ENCODE measurements at places on chromosomes 16 and 17.

GRCh38 chr17:11986179-11986941 is 10.9 kb downstream of the ZNF18 start:
- no peak for DNase-seq

DNA sequence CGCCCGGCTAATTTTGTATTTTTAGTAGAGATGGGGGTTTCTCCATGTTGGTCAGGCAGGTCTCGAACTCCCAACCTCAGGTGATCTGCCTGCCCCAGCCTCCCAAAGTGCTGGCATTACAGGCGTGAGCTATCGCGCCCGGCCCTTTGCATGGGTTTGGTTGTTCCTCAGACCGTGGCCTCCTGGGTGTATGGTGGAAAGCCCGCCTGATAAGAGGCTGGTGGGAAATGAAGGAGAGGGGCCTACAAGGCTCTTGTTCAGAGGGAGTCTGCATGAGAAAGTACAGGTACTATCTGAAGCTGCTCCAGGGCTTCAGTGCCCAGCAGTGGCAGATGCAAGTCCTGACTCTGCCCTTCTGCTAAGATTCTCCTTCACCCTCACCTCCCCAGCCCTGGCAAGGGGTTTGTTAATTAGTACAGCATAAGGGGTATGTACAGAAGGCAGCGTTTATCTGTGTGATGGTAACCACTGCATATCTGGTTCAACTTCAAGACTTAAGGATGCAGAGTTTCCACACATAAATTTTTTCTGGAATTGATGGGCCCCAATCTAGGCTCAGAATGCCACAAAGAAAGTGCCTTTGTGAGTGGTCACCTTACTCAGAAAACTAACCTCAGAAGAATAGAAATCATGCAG is 24.2 kb downstream of the GRB7 start:
- DNase-seq, result no peak

GRCh38 chr17:64622931-64623654 is 39.0 kb downstream of the SMURF2 start:
- DNase-seq, result no peak

DNA sequence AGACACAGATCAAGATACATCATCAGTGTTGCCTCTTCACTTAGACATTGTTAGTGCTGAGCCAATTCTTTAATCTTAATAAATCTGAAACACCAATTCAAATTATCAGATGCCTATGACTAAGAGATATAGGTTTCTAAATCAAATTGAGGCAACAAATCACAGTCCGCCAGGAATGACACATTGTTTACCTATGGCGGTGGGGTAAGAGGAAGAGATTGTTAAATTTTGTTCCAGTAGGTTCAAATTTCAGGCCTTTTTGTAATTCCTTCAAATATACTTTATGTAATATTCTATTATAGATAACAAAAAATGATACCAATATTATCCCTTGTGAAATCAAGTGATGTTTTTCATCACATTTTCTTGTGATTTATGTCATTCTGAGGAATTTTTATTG is 145.9 kb downstream of the CDH8 start:
- DNase-seq, result no peak

GRCh38 chr16:3816326-3816725 is 64.2 kb downstream of the CREBBP start:
- no peak for DNase-seq

GRCh38 chr17:9346296-9346926 is 229.2 kb downstream of the STX8 start:
- peak; percentile 44 for DNase-seq

DNA sequence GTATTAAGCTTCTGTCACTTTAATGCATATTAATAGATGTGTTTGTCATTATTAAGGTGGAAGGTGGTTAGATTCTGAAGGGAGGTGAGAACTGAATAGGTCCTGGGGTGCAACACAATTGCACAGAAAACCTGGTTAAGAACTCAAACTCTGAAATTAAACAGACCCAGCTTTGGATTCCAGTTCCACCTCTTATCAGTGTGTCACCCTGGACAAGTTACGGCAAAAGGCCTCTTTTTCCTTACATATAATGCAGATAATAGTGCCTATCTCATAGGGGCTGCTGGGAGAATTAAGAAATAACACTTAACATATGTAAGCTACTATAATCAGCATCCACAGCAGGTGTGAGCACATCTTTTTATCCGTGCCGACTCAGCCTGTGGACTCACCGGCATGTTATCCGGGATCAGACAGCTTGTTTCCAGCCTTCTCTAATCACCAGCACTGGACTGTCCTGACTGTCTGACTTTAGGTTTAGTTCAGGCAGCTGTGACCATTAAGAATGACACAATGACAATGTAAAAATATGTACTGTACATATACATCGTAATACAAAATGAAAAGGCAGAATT is 31.4 kb downstream of the TEX2 start:
- peak; percentile 64 for DNase-seq

- DNase-seq, result no peak
Observed at GRCh38 chr17:18129041-18129502, 20.5 kb downstream of the MYO15A start.

GRCh38 chr17:76081295-76082210 is 2.6 kb downstream of the ZACN start:
- DNase-seq, result no peak

DNA sequence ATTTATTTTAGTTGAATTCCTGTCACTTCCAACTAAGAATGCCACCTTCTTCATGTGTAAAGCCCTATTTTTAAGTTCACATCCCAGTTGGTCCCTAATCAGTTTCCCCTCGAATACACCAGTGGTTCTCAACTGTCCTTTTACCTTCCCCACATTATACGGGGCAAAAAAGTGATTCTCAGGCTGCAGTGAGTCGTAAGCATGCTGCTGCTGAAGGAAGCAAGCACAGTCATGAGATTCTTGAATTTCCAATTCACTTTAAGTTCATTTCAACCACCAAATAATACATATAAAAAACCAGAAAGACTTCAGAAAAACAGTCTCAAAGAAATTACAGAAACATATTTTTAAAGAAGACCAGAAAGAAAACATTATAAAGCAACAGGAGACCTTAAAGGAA is 47.9 kb downstream of the UBE2G1 start:
- no peak for DNase-seq

DNA sequence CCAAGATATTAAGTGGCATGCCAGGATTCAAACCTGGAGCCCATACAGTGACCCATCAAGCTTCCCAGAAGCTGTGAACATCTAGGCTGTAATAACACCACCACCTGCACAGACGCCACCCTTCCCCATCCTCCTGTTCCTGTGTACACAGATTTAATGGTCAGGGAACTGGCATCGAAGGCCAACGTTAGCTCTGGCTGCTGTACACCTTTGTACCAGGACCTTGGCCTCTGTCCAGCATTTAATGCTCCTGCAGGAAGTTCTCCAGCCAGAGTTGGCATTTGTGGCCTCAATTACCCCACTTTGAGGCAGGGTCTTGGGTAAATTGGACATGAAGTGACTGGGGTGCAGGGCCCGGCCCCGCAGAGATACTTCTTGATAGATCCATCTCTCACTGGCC is 49.3 kb downstream of the SCNN1B start:
- no peak for DNase-seq

- no peak for DNase-seq
Observed at GRCh38 chr16:81483970-81484595, 39.5 kb downstream of the CMIP start.

DNA sequence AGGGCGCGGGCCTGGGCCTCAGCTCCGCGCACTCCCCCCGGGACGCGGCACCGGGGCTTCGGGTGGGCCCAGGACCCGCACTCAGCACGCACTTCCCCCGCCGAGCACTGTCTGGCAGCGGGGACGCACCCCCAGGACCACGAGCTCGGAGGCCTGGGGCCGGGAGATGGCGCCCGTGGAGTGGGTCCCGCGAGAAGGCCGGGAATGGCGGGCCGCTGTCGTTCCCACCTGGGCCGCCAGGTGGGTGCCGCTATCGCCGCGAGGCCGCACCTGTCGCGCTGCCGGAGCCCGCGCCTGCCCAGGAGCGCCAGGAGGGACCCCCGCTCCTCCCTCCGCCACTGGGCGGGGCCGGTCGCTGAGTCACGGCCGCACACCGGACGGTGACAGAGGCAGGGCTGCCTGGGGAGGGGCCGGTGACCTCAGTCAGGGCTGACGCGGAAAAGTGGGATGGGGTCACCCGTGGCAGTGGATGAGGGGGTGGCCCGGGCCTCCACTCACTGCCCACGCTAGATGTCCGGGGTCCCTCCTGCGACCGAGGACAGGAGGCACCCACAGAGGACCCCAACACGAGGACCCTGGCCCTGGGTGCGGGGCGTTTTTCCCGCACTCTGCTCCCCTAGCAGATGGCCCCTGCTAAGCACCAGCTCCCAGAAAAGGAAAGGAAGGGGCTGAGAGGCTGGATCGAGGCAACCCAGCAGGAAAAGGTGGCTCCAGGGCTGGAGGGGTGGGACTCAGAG is 6.9 kb upstream of the ACTG1 start:
- no peak for DNase-seq

DNA sequence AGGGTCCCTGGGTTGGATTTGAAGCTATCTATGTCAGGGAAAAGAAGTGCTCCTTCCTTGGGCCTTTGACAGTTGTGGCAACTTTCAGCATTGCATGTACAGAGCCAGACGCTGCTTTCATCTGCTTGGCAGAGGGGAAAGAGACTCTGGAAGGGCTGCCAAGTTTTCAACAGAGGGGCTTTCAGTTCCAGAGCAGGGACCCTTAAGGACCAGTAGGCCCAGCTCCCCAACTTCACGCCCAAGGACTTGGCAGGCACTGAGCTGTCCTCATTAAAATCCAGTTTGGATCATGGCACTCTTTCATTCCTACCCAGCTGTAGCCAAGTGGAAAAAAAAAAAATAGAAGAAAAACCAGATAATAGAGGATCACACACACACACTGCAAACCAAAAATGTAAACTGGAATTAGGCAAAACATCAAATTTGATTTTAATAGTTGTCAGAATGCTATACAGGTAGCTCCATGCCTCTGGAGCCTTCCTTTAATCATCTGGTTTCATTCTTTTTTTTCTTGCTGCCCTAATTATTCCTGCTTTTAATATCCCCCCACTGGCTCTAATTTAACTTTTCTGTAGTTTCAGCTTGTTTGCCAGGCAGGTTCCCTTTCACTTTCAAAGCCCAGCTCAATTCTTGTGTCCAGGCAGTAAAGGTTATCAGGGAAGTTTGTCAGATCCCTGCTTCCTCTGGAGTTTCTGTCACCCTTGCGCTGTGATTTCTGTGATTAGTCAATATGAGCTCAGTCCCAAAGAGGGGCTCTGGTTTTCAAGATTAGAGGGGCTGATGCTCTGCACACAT is 702.6 kb upstream of the CDH8 start:
- DNase-seq, result no peak

GRCh38 chr17:81254955-81255717 is 16.0 kb downstream of the NDUFAF8 start:
- no peak for DNase-seq

DNA sequence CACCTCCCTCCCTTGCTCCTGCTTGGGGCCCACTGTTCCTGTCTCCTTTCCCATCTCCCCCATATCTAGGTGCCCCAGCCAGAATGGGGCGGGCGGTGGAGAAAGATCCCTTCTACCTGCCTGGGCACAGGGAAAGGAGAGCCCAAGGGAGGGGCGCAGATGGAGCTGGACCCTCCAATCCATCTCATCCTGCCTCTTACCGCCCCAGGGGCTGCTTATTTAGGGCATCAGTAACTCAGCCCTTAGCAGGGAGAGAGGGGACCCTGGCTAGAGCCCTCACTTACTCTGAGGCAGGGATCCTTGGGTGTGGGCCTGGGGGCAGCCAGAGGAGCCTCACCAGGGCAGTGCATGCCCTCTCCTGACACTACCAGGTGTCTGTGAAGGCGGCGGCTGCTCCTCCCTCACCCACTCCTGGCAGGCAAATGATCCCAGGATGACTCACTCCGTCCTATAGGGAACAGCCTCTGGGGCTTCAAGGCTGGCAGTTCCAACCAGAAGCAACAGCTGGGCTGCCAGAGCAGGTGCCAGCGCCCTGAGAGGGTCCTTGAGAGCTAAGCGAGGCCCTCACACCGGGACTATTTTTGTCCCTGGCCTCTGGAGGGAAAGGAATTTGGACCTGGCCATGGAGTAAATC is 16.3 kb upstream of the BCAR1 start:
- no peak for DNase-seq

- no peak for DNase-seq
Observed at GRCh38 chr16:31268033-31268365, 8.2 kb downstream of the ITGAM start.

DNA sequence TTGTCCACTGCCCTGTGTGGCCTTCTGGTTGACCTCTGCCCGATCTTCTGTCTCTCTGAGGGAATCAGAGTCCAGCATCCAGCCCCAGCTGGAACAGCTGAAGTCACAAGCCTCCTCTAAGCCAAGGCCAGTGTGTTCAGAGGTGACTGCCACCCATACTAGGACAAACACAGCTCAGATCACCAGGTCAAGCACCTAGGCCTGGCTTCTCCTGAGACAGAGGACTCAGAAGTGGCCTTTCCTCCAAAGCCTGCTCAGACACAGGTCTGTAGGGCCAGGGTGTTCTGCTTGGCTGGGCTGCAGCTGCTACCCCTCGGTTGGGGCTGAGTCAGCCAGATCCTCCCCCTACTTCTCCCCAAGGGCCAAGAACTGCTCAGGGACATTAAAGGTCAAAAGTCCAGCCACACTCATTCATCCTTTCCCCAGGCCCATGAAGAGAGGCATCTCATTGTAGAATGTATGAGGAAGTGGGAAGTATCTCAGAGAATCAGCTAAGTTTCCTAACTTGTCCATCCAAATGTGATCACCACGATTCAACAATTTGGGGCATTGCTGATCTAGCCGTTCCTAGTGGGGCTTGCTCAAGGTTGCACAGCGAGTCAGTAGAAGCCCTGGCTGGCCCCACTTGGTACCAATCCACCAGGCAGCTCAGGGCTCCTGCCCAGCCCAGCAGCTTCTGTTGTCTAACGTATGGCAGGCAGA is 7.6 kb downstream of the SLC46A1 start:
- DNase-seq, result no peak

GRCh38 chr16:9012848-9013507 is 49.3 kb upstream of the USP7 start:
- no peak for DNase-seq

DNA sequence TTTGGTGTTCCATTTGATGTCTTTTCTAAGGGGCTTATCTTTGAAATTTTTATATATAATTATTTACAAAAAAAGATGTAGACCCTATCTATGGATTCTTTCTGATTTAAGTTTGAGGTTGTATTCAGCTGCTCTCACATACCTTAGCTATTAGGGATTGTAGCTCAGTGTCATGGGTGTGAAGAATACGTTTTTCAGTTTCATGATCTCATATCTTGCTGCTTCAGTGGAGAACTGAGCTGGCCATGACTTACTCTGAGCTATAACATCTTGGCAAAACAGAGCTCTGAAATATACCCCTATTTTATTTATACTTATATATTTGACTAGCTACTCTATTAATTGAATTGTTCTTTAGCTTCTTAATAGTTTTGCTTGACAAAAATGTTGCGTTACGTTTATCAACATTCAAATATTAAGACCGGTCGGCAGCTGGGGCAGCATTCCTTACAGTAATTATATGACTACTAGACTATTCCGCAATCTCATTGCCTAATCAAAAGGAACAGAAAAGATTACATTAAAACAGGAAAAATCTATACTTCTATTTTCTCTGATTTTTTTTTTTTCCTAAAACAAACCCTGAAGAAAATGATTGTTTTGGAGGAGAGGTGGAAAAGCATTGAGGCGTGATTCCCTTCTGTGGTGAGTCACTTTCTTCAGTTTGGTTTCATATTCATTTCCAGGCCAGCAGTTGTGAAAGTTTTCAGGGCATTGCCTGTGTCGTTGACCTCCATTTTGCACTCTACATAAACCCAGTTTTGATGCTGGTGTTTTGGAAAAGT is 24.1 kb upstream of the KRT24 start:
- no peak for DNase-seq

GRCh38 chr17:47718634-47719405 is 14.2 kb upstream of the TBX21 start:
- DNase-seq, result no peak

- no peak for DNase-seq
Observed at GRCh38 chr16:10579575-10579964, 828 bp downstream of the EMP2 start.

- DNase-seq, result no peak
Observed at GRCh38 chr16:89646906-89647305, 10.6 kb downstream of the CHMP1A start.

All from hematopoietic multipotent progenitor cell treated with erythropoietin and hydrocortisone succinate and interleukin-3 and kit ligand, for 6 days (in vitro differentiated cells).